ENCODE measurements at places on chromosomes 3 and 15. TPM values are rescaled to one million over a fixed set of nuclear protein-coding genes. Genes with fewer than 3 reads are reported as not detected.

ROPN1 gene
- polyA plus RNA-seq, result not detected

CLRN1 gene
- not detected for polyA plus RNA-seq

PRTG gene
- not detected for polyA plus RNA-seq

- no peak for DNase-seq
Observed at GRCh38 chr3:7684182-7684715, 817.4 kb upstream of the LMCD1 start.

GRCh38 chr3:15646851-15647511 is 45.4 kb downstream of the BTD start:
- DNase-seq, result no peak

GRCh38 chr3:2872884-2873283 is 237.3 kb downstream of the IL5RA start:
- no peak for DNase-seq

DNA sequence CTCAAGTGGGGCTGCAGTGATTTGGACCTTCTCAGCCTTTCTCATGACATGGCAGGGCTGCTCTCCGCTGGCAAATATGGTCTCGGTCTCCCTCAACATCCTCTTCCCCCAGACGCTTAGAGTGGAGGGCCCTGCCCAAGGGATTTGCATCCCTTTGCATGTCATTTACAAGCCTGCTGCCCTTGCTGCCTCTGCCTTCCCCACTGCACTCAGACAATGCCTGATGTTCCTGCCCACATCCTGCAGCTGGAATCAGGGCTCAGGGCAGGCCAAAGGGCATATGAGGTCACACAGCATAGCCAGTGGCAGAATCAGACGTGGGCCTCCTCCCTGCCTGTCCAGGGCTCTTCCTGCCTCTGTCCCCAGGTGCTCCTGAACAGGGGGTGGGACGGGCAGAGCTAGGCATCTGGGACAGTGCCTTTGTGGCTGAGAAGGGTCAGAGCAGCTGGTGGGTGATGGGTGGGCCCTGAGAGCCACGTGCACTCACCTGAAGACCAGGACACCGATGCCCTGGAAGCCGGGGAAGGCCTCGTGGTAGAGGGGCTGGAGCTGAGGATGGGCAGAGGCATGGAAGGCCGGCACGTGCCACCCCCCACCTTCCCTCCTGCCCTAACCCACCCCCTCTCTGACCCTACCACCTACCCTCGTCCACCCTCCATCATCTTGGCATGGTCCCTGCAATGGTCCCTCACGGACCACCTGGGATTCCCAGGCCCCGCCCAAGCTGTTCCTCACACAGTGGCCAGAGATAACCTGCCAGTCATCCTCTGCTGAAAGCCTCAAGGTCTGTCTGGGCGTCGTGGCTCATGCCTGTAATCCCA is 27.4 kb upstream of the GOLGA6C start:
- no peak for DNase-seq

DNA sequence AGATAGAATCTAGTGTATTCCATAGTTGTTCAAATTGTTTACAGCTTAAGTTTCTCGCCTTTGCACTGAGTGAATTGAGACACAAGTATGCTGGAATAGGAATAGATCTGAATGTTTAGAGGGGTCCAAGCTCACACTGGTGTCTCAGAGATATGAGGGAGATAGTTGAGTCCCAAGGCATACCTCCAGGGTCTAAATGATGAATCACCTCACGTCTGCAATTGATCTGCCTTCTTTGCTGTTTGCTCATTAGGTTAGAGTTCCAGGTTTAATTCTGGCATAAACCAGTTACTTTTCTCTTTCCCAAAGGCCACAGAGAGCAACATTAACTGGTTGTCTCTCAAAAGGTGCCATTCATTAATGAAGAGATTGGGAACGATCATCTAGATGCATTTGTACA is 106.3 kb upstream of the MME start:
- no peak for DNase-seq

- DNase-seq, result no peak
Observed at GRCh38 chr3:152650177-152650576, 184.8 kb upstream of the P2RY1 start.

- DNase-seq, result no peak
Observed at GRCh38 chr3:171028025-171028778, 1.7 kb upstream of the SLC2A2 start.

- DNase-seq, result peak; percentile 71
Observed at GRCh38 chr3:15273227-15273626, 59.2 kb downstream of the SH3BP5 start.
